GM23248 (cell line): ENCODE measurements at places on chromosomes 2 and 18. TPM values are rescaled to one million over a fixed set of nuclear protein-coding genes. Genes with fewer than 3 reads are reported as not detected.
A peak's percentile ranks its signal among the peaks of the same experiment; 100 is the strongest.

Gene ASTL
- 0.25 TPM in 1 of 2 replicates, not detected in the other for total RNA-seq

- peaks cover 9% of the 10 kb centered on the region for H3K4me1 ChIP-seq
- peak overlapping the region; percentile 42 for H3K27ac ChIP-seq
- H3K4me3 ChIP-seq, result no peak overlapping the region
Observed at GRCh38 chr2:193966590-193966989, 1690.4 kb upstream of the SLC39A10 start.

GRCh38 chr2:191379375-191379774 lies 134.2 kb downstream of the MYO1B start:
- DNase-seq, result no peak
- H3K36me3 ChIP-seq, result peaks cover 48% of the 10 kb centered on the region
- H3K4me1 ChIP-seq, result peaks cover 43% of the 10 kb centered on the region

- no peaks in the 10 kb centered on the region for H3K27me3 ChIP-seq
- H3K4me3 ChIP-seq, result no peak overlapping the region
- peaks cover 36% of the 10 kb centered on the region for H3K4me1 ChIP-seq
Observed at GRCh38 chr18:9022397-9023155, 79.9 kb upstream of the NDUFV2 start.

Gene IER3IP1
- total RNA-seq, result 26.3 and 28.3 TPM in 2 replicates

DNA sequence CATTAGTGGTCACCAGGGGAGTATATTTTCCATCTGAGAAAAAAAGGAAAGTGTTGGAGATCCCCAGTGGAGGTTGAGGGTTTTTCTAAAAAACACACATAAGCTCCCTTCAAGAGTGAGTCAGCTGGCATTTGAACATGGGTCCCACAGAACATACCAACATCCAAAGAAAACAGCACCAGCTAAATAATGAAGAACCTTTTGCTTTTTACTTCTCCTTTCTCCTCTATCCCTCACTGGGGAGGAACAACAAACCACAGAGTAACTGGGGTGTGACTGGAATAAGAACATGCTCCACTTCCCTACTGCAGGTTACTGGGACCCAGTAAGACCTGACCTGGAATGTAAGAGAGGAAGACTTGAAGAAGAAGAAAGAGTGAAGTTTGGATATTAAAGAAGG lies 56.5 kb upstream of the RAPH1 start:
- DNase-seq, result peak; percentile 45
- peaks cover 32% of the 10 kb centered on the region for H3K4me1 ChIP-seq
- H3K4me3 ChIP-seq, result no peak overlapping the region
- H3K36me3 ChIP-seq, result no peaks in the 10 kb centered on the region
- H3K27ac ChIP-seq, result no peak overlapping the region

DNA sequence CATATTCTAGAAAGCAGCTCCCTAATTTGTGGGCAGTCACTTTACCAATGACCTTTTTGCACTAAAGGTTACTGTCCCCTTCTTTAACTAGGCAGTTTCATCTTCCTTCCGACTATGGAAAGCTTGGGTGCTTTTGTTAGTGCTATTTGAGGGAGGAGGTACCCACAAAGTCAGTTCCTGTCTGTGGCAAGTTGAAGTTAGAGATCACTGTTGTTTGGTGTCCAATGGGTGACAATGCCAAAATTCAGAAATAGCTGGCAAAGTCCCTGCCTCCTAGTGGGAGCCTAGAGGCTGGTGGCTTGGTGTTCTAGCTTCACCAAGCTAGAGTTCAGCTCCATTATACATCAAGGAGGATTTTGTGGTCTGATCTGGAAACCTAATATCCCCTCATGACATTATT lies 87.1 kb upstream of the PNPT1 start:
- DNase-seq, result no peak
- no peaks in the 10 kb centered on the region for H3K27me3 ChIP-seq
- peaks cover 19% of the 10 kb centered on the region for H3K4me1 ChIP-seq
- no peak overlapping the region for H3K4me3 ChIP-seq

- H3K4me1 ChIP-seq, result peaks cover 1% of the 10 kb centered on the region
- no peaks in the 10 kb centered on the region for H3K27me3 ChIP-seq
- DNase-seq, result no peak
- H3K27ac ChIP-seq, result no peak overlapping the region
- H3K4me3 ChIP-seq, result no peak overlapping the region
Observed at GRCh38 chr18:75533209-75533608, 105.7 kb upstream of the SMIM21 start.

DNA sequence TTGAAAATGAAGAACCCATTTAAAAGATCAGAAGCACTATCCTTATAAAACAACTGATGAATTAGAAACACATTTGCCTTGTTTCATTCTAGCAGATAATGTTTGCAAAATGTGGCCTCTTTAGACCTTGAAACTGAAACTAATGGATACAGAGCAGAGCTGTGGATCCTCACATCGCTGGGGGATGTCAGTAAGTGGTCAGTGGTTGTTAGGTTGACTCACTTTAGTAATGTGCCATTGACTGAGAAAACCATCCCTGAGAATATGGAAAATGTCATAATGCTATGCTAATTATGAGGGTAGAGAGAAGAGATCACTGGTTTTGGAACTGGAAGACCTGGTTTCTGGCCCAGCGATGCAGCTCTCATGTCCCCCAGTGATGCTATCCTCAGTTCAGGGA lies 176.7 kb downstream of the MYO1B start:
- no peaks in the 10 kb centered on the region for H3K27me3 ChIP-seq
- H3K36me3 ChIP-seq, result peaks cover 73% of the 10 kb centered on the region
- H3K4me3 ChIP-seq, result no peak overlapping the region
- H3K4me1 ChIP-seq, result no peaks in the 10 kb centered on the region
- no peak for DNase-seq
